GM12892 (cell line): ENCODE measurements at places on chromosomes 5 and 9.

DNA sequence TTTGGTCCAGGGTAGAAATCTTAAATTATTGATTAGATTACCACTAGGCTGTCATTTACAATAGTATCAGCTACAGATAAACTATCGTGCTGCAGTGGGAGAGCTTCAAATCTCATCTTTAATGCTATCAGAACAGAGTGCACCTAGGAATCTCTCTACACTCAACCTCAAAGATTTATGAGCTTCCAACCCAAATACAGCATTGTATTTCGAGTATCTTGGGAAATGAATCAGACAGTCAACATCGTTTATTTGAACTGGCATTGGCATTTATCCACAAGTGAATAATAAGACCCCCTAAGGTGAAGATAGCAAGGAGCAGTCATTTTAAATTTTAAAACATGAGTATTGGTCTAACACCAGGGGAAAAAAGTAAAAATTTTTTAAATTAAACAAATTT lies 1203.2 kb downstream of the CDH12 start:
- no peak for DNase-seq

GRCh38 chr9:5718296-5719032 lies 89.6 kb downstream of the RIC1 start:
- no peak for DNase-seq

GRCh38 chr9:131728961-131729360 lies 10.9 kb downstream of the RAPGEF1 start:
- DNase-seq = no peak

- DNase-seq = no peak
Observed at GRCh38 chr9:71783120-71783523, 14.8 kb upstream of the CEMIP2 start.

DNA sequence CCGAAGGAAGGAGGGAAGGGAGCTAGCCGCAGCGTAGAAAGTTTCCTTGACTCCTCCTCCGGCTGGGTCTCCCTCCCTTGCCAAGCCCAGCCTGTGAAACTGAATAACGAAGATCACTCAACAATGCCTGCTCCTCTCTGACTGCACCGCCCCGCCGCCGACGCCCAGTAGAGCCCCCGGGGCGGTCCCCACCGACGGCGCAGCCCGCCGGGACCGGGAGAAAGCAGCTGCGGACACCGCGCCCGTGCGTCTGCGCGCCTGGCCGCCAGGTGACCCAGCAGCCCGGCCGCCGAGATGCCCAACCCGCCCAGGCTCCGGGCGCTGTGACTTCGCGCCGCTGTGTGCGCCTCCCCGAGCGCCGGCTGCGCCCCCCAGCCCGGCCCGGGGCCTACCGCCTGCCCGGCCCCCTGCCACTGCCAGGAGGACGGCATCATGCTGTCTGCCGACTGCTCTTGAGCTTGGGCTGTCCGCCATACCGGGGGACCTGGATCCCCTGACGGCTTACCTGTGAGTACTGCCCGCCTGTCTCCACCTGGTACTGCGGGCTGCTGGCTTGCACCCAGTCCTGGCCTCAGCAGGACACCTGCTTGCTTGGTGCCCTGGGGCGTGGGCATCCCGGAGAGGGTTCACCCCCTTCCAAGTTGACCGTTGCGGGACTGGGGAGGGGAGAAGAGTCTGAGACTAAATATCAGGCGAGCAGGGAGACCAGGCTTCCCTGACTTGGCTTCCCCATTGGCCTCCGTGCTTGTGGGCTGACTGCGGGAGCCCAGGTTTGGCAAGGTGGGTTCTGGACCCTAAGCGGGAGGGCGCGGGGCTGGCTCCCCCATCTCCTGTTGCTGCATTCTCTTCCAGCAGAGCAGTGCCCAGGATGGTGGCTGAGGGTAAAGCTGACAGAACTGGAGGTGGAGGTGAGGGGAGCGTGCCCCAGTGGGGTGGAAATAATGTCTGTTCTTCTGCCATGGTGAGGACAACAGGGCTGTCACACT lies 26.2 kb upstream of the SPTLC1 start:
- no peak for DNase-seq

- DNase-seq = no peak
Observed at GRCh38 chr9:101736717-101737116, 1.7 kb downstream of the GRIN3A start.

DNA sequence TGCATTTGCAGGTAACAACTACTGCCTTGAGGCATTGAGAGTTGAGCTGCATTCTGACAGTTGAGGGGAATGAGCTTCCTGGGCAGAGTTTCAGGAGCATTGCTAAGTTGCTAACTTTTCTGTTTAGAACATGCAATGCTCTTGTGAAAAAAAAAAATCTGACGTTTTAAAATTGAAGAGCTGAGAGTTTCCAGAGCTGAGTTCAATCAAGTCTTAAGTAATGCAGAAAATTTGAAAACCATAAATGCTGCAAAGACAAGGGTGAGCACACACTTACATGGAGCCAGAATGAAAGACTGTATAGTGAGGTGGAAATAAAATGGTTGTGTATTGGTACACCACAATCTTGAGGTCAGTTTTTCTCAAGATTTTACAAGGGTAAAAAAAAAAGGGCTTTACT lies 166.0 kb downstream of the GABRB2 start:
- DNase-seq = no peak

DNA sequence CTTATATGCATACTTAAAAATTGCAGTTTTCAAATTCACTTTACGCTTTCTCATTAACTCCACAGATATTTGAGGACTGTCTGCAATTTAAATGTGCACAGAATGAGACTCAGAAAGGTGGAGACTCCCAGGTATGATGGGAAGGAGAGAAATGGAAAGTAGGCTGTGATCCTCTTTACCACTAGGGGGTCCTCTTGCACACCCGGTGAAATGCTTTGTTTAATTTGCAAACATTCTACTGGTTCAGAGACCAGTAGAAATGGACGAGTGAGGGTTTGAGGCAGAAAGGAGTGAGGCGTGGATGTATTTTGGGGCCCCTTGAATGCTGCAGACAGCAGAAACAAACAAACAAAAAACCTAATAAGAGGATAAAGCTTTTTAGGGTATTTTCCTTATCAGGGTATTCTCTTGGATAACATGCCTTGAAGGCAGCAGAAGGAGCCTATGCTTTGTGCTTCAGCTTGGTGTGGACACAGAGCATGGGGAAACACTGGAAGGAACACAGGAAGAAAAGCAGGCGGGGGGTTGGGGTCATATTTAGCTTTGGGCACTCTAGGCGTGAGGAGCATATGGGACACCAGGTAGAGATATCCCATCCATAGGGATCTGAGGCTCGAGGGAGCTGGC lies 410.1 kb downstream of the DMRT2 start:
- no peak for DNase-seq

DNA sequence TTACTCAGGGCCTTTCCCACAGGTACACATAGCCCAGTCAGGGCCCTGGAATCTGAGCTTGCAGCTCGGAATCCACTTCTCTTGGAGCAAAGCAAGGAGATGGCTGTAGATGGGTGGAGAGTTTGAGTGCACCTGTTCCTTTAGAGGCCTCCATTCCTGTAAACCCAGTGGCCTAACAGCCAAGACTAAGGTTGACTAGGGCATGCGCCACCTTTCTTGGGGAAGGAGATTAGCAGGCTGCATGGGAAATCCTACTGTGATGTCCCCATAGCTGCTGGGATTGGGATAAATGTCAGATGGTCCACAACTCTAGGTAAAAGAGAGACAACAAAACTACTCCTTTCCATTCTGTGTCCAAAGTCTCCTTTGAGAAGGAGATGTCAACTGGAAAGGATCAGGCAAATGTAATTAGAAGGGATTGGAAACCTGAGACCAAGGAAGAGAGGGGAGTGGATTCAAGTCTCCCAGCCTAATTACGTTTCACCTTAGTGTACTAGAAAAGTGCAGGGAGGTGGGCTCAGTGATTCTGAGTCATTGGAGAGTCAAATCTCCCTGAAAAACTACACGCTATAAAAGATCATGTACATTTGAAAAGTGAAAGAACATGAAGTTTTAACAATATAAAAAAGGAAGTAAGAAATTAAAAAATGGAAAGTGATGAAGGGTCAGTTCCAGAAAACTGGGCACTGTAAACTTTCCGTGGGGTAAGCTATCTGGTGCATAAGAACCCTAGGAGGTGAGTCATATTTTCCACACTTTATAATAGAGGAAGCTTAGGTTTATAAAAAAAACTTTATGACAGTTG lies 104.2 kb downstream of the SEC61B start:
- no peak for DNase-seq

- DNase-seq = no peak
Observed at GRCh38 chr9:15867988-15868387, 315.1 kb downstream of the CCDC171 start.

DNA sequence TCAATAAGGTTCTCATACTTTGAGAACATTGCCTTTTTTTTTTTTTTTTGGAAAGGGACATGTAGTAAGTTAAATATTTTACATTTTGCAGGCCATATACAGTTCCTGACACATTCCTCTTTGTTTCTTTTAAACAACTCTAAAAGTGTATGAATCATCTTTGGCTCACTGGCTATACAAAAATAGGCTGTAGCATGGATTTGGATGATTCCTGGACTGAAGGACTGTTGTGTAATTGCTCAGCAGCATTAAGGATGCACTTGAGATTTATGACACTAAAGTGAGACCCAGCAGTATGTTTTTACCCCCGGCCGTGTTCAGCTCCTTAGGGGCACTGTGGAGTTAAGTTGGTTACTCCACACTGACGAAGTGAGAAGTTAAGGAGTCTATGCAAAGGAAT lies 41.3 kb downstream of the VPS13A start:
- DNase-seq = no peak

GRCh38 chr5:22372826-22373660 lies 480.1 kb downstream of the CDH12 start:
- DNase-seq = no peak

- DNase-seq = no peak
Observed at GRCh38 chr9:109912726-109913460, 132.9 kb downstream of the PALM2AKAP2 start.

DNA sequence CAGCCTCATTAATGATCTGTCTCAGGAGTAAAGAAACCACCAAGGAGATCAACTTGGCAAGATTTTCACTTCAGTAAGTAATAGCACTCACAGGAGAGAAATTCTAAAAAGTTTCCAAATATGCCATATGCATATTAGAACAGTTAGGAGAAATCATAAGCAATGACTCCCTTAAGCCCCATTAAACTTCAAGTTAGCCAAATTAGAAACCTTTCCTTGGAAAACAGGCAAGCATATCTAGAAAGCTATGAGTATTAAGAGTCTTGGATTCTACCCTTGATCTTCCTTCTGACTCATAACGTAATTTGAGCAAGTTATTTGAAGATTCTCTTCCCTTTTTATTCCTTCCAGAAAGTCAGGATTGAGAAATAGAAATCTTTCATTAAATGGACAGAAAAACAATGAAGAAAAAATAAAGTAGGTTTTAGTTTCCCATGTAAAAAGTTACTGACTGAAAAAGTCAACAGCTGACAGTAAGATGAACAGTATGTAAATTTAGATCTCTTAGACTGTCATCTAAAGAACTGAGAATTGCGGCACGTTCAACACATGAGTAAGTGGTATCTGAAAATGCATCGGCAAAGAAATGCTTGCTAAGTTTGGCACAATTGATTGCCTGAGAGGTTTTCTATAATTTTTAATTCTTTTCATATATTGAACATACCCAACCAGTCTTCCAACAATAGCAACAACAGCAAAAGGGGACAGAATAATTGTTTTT lies 565.7 kb upstream of the FTMT start:
- DNase-seq = no peak

DNA sequence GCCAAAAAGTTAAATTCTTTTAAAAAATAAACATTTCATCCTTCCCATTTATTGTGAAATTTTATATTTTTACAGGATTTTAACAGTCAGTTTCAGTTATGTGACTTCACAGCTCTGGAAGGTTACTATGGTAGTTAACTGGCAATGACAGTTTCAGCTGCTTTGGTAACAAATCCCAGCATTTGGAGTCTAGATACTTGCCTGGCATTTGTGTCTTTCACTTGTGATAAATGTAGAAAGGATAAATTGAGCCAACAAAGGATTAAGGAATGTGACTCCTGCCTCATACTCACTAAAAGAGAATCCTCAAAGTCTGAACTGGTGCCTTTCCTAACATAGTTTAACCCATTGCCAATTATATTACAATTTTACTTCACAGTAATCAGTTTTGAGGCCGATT lies 315.5 kb downstream of the FER start:
- no peak for DNase-seq

DNA sequence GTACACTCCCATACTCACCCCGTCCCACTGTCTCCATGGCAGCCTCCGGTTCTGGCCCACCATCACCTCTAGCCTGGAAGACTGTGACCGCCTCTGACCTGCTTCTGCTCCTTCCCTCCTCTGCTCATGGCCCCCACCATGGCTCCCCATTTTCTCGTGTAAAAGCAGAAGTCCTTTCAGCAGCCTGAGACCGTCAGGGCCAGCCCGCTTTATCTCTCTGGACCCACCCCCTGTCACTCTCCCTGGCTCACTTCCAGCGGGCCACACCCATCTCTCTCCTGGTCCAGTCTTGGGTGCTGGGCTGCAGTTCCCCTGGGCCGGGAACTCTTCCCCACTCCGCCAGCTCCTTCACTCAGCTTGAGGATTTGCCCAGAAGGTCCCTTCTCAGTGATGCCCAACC lies 96.0 kb upstream of the RUFY1 start:
- no peak for DNase-seq

DNA sequence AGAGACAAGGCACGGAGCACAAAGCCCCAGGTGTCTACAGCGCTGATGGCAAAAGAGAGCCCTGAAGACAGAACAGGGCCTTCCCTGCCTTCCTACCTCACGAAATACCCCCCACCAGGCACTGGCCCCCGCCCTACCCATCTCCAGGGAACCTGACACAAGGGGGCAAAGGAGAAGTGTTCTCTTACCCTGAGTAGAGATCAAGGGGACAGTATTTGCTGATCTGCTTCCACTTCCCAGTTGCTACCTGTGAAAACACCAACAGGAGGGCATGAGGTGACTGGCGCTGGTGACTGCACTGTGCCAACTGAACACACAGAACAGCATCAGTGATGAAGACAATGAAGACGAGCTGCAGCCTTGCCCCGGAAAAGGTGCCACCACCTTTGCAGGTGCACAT lies 27.4 kb downstream of the IPPK start:
- DNase-seq = no peak
